ENCODE measurements at places on chromosomes 5 and 9.

- DNase-seq = no peak
Measured at GRCh38 chr9:134598884-134599245, 42.7 kb upstream of the COL5A1 start.

GRCh38 chr5:1110307-1111240 is 1.3 kb downstream of the SLC12A7 start:
- no peak for DNase-seq

DNA sequence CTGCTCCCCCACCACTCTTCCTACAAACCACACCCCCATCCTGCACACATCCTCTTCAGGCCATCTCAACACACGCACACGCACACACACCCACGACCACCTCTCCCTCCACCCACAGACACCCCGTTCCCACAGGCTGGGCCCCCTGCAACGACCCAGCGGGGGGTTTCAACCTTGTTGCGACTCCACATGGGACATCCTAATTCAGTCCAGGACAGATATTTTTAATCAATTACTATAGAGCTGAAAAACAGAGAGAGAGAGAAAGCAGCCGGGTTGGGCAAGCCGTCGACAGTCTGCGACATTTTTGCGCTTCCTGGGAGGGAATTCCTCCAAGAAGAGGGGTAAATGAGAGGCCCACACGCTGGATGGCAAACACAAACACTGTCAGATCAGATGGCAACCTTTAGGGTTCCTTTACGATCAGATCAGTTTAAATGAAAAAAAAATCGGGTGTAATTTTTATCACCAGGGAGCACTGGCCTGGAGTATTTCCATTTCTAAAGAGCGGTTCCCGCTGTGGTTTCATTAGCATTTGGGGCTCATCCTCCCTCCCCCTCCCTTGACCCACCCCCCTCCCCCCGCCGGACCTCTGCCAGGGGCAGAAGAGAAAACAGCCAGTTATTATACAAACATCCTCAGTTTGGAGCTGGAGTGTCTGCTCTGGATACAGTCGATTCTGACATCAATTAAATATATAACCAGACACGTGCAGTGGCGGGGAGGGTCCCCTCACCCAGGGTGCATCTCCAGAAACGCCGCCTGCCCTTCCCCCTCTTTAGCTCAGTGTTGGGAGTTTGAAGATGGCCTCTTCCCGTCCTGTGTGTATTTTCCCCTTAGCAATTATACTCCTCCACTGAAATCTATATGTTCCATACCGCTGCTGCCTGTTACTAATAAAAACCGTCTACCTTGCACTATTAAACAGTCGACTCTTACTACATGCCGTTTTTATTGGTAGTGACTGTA is 2.3 kb upstream of the IRX2 start:
- no peak for DNase-seq

DNA sequence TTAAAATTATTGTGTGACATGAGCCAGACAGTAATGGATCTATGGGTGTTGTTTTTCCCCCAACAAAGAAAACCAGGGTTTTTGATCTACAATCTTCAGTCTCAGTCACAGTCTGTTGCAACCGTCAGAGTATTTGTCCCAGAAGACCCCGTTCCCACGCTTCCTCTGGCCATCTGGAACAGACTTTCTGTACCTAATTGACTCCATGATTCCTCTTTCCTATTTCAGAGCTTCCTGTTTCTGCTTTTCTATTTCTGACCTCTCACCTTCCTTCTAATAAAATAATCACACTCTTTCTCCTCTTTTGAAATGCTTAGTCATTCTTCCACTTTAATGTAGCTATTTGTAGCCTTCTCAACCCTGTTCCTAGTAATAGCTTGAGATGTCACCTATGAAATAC is 1044.8 kb downstream of the DTWD2 start:
- no peak for DNase-seq

DNA sequence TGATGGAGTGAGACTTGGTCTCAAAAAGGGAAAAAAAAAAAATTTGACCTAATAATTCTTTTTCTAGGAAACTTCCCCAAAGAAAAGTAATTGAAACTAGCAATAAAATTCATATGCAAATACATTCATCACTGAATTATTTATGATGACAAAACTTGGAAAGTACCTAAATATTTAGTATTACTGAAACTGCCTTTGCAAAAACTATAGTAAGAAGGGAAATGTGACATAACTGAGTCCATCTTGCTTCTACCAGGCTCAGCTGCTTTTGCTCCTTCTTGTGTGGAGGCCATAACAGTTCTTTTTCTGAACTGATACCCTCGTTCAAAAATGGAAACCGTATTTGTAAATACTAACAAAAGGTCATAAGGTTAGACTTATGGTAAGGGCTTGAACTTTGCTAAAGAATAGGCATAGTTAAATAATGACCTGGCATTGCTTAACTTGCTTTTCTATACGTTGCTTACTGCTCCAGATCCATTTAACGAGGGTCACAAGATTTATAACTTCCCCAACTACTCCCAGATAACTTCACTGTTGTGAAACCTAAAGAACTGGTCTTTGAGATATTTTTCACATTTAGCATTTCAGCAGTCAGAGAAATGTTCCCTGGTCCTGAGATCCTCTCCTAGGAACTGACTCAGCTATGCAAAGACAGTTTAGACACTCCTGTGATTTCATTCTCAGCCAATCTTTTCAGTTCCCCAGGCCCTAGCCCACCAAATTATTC is 68.4 kb downstream of the CFAP95 start:
- DNase-seq = no peak

- DNase-seq = no peak
Measured at GRCh38 chr5:96226941-96227552, 206.0 kb downstream of the PCSK1 start.

Data from CD4-positive, alpha-beta T cell treated with Interleukin-21 for 1 hour (primary cell).